ENCODE measurements at places on chromosomes 1 and 21. TPM values are rescaled to one million over a fixed set of nuclear protein-coding genes. Genes with fewer than 3 reads are reported as not detected.
A peak's percentile ranks its signal among the peaks of the same experiment; 100 is the strongest.

- DNase-seq, result peak; percentile 47
Measured at GRCh38 chr1:235253219-235253962, 74.6 kb downstream of the ARID4B start.

- no peak for DNase-seq
Measured at GRCh38 chr1:218529646-218530300, 184.6 kb downstream of the TGFB2 start.

- no peak for DNase-seq
Measured at GRCh38 chr1:15692121-15692682, 8.1 kb downstream of the PLEKHM2 start.

GRCh38 chr1:204600968-204601367 is 84.6 kb downstream of the LRRN2 start:
- DNase-seq, result no peak

GRCh38 chr21:17548262-17548661 is 35.4 kb downstream of the CXADR start:
- no peak for DNase-seq

DNA sequence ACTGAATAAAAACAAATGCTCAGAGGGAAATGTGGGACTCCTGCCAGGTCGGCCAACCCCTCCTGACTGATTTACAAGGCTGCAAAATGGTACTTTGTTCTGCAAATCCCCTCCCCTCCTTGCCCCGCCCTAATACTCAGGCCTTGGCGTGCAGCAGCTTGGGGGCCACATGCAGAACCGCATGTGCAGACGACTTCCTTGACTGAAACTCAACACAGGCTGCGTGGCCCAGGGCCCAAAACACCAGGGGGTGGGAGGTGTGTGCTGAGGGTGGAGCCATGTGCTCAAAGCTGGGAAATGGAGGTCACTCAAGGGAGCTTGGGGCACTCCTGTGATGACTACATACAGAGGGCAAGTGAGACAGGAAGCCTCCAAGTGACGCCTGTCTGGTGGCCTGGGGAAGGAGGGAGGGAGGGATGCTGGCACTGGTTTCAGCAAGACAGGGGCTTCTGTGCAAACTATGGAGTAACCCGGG is 87.2 kb downstream of the MRPL37 start:
- no peak for DNase-seq

- DNase-seq, result no peak
Measured at GRCh38 chr1:47406966-47407365, 9.1 kb upstream of the FOXE3 start.

DNA sequence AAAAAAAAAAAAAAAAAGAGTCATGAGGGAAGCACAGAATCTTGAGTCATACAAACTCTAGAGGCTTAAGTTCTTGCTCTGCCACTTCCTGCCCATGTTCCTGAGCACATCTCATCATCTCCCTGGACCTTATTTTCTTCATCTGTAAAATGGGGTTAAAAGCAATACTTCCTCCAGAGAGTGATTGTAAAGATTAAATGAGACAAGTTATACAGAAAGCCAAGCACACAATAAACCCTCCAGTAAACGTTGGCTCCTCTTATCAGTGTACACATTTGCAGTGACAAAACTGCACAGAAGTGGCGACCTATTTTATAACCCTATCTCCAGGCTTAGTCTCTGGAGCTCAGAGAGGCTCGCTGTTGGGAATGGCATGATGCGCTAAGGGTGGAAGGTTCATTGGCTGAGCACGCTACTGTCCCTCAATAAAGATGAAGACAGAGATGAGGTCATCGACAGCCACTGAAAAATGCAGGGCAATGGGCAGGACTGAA is 82.1 kb downstream of the RRAGC start:
- DNase-seq, result no peak

DNA sequence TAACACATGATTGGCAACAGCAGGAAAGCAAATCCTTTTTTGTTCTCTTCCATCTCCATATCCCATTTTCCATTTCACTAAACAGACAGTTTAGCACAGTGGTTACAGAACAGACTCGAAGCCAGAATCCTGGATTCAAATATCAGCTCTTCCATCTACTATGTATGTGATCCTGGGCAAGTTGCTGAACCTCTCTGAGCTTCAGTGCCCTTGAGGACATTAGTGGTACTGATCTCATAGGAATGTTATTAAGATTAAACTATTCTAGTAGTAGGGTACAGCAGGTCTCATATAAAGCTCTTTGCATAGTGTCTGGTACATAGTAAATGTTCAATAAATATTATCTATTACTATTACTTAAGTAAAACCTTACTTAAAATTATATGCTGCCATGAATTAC is 13.8 kb upstream of the HHIPL2 start:
- no peak for DNase-seq

DNA sequence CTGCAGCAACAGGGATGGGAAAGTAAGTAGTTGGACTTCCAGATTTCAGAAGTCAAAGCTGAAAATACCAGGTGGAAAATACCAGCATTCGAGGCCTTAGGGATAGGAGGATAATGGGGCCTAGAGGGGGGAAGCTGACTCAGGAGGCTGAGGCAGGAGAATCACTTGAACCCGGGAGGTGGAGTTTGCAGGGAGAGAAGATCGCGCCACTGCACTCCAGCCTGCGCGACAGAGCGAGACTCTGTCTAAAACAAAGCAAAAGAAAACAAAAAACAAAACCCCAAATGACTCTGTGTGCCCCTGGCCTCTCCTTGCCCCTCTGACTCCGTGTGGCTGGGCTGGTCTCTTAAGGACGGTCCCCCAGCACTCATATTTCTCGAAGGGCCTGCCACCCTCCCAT is 3.4 kb downstream of the SH2D2A start:
- no peak for DNase-seq

GRCh38 chr1:222543817-222544216 is 4.1 kb downstream of the HHIPL2 start:
- no peak for DNase-seq

GRCh38 chr1:178071811-178072210 is 22.1 kb upstream of the RASAL2 start:
- no peak for DNase-seq

- DNase-seq, result no peak
Measured at GRCh38 chr1:114355240-114355639, 155.8 kb downstream of the TRIM33 start.

GRCh38 chr1:185049670-185050069 is 4.3 kb downstream of the RNF2 start:
- no peak for DNase-seq

DNA sequence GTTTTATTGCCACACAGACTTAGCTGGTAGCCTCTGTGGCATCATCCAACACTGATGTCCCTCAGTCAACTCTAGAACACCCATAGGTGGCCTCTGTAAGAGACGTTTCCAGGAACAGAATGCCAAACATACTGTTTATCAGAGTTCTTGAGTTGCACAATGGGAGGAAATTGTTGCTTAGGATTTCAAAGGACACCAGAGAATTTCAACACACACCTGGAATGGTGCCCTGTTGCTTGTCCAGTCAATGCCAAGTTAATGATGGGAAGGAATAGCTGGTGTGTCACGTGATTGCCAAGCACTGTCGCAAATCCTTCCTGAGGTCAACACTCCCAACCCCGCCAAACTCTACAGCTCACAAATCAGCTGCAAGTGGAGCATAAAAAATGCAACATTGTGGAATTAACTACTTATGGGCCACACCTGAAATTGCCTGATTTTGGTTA is 28.6 kb upstream of the DUSP23 start:
- no peak for DNase-seq

DNA sequence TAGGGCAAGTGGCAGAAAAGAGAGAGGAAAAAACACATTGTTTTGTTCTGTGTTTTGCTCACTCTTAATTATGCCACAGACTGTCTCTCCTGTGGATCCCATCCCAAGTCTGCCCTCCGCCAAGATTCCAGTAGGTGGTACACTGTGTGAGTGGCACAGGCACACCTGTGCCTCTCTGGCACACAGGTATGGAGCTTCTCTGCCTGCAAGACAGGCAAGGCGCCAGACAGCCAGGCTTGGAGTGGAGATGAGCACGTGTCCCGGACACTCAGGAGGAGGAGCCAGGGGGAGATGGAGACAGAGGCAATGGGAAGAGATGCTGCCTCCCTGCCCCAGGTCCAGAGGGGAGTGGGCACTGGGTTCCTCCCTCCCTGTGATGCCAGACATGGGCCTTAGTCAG is 6.5 kb upstream of the GRIK3 start:
- DNase-seq, result no peak

GRCh38 chr1:85091671-85092280 is 43.5 kb upstream of the MCOLN3 start:
- no peak for DNase-seq

GRCh38 chr1:186838380-186839040 is 9.8 kb downstream of the PLA2G4A start:
- DNase-seq, result no peak

- no peak for DNase-seq
Measured at GRCh38 chr21:44846485-44847260, 26.8 kb downstream of the PTTG1IP start.

Gene VTCN1
- polyA plus RNA-seq, result 27.2 TPM

Gene MCL1
- polyA plus RNA-seq, result 162 TPM

Gene PCSK9
- 1.2 TPM for polyA plus RNA-seq

Gene KRTAP19-3
- not detected for polyA plus RNA-seq

Gene ACTL8
- polyA plus RNA-seq, result not detected

Gene IL20
- polyA plus RNA-seq, result not detected

Gene PLA2G2C
- polyA plus RNA-seq, result 0.14 TPM

Gene GPR52
- polyA plus RNA-seq, result not detected

Gene CFAP57
- 4.2 TPM for polyA plus RNA-seq

Measured in left renal cortex interstitium (tissue), 4 donors.